ENCODE measurements at places on chromosomes 2 and 18. TPM values are rescaled to one million over a fixed set of nuclear protein-coding genes. Genes with fewer than 3 reads are reported as not detected.

The NAT8 gene
- polyA plus RNA-seq, result not detected

The SERPINB4 gene
- polyA plus RNA-seq, result 48.3 TPM

The MATN3 gene
- 0.91 TPM for polyA plus RNA-seq

The CYP27A1 gene
- 24.7 TPM for polyA plus RNA-seq

The RFTN2 gene
- 0.73 TPM for polyA plus RNA-seq

The DPP10 gene
- 0.02 TPM for polyA plus RNA-seq

The ITGAV gene
- polyA plus RNA-seq, result 23.9 TPM

The XPO1 gene
- 174 TPM for polyA plus RNA-seq

All from thymus (tissue), 14 donors.